ENCODE measurements at places on chromosomes 7 and 10. TPM values are rescaled to one million over a fixed set of nuclear protein-coding genes. Genes with fewer than 3 reads are reported as not detected.

Gene TET1
- 0.59 TPM for total RNA-seq

Gene FAM25C
- 3.0 TPM for total RNA-seq

Gene FANK1
- total RNA-seq: 1.8 TPM

Gene TRIM56
- 13.1 TPM for total RNA-seq

Gene CALHM3
- total RNA-seq: 0.35 TPM

Gene SYT15B
- total RNA-seq: 3.6 TPM

Gene PRKCQ
- total RNA-seq: 4.1 TPM

Gene C10orf105
- not detected for total RNA-seq

Gene IFIT1B
- total RNA-seq: not detected

Gene TUBB8
- 0.05 TPM for total RNA-seq

Gene SPDYE9
- total RNA-seq: not detected

Gene LIPN
- not detected for total RNA-seq

Gene NODAL
- not detected for total RNA-seq

Gene EXOC6
- 12.6 TPM for total RNA-seq

Gene VWA2
- 0.03 TPM for total RNA-seq

Data from A549 treated with AZD2906 at 1 μM for 4 hours (cell line).